AG08395 (cell line): ENCODE measurements at places on chromosomes 2 and 18.

- DNase-seq, result no peak
Observed at GRCh38 chr2:129717560-129718130, 261.8 kb upstream of the RAB6C start.

GRCh38 chr2:16262526-16263178 lies 322.3 kb downstream of the MYCN start:
- DNase-seq, result no peak

DNA sequence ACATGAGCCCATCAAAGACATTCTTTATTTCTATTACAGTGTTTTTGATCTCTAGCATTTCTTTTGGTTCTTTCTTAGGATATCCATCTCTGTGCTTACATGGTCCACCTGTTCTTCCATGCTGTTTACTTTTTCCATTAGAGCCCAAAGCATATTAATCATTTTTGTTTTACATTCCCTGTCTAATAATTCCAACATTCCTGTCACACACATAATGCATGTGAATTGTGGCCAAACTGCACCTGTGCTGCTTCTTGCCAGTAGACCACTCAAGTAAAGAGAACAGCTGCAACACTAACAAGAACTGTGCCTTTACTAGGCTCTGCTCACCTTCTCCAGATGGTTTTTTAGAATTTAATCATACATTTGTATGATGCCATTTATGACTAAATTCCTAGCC lies 103.0 kb downstream of the PTH2R start:
- DNase-seq, result no peak

DNA sequence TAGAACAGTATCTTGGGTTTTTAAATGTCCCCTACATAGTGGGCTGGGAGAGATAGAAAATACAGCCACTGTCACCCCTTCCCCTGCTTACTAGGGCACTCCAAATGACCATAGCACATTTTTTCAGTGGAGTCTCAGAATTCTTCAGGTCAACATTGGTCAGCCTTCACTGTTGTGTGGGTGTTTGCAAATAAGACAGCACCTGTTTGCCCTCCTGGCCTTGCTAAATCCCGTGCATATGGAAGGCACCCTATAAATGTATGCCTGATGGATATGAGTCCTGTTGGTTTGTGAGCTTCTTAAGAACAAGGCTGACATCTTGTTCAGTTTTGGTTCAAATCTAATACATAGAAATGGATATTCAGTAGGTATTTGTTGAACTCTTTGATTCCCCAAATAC lies 12.5 kb downstream of the ITGA6 start:
- DNase-seq, result no peak

DNA sequence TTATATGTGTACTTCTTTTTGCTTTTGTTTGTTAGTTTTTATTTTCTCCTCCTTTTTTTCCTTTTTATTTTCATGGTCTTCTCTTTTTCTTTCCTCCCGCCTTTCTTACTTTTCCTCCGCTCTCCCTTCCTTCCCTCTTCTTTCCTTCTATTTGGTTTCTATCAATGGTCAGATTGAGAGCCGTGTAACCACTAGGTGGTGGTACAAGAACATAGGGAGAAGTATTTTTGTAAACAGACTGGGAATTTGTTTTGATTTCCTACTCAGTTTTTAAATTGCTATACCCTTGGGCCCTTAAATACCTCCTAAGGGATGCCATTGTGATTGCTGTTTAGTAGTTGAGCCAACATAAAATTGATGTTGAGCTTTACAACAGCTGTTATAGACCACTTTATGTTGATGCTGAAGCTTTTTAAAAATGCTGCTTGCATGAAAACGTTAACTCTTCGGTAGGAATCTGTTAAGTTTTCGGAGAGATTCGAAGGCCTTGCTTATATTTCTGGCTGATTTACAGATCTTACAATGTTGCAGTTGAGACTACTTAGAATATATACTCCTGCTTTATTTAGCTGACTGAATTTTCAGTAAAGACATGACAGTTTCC lies 124.2 kb downstream of the UBE2E3 start:
- DNase-seq, result peak; percentile 58

DNA sequence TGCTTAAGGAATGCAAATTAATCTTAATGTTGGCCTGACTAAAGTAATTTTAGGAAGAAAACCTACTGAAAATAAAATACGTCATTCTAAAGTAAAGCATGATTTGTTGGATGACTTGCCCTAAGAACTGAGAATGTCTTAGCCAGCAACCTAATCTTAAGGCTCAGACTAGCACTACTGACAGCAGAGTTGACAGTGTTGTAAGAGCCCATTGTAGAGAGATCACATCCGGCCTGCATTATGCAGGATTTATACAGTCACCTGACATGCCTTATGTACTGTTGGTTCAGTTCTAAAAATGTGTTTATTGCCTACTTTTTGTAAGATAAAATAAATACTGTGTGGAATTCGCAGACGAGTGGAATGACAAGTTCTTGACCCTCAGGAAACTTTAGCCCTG lies 82.3 kb downstream of the TMEM185B start:
- no peak for DNase-seq

DNA sequence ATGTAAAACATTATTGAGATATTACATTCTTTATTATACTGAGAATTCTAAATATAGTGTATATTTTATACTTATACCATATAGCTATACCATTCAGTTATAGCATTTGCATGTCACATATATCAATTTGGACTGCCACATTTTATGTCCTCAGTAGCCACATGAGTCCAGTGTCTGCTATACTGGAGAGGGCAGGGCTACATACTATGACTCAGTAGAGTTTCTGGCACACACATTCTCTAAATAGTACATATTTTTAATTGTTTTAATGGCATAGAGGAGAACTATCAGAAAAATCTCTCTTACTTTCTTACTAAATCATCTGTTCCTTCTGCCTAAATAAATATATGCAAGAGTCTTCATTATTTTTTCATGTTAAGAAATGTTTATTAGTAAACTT lies 55.4 kb upstream of the COL5A2 start:
- peak; percentile 31 for DNase-seq

GRCh38 chr18:60982329-60982695 lies 350.9 kb upstream of the CDH20 start:
- no peak for DNase-seq

GRCh38 chr2:47264143-47264542 lies 109.0 kb upstream of the STPG4 start:
- no peak for DNase-seq

DNA sequence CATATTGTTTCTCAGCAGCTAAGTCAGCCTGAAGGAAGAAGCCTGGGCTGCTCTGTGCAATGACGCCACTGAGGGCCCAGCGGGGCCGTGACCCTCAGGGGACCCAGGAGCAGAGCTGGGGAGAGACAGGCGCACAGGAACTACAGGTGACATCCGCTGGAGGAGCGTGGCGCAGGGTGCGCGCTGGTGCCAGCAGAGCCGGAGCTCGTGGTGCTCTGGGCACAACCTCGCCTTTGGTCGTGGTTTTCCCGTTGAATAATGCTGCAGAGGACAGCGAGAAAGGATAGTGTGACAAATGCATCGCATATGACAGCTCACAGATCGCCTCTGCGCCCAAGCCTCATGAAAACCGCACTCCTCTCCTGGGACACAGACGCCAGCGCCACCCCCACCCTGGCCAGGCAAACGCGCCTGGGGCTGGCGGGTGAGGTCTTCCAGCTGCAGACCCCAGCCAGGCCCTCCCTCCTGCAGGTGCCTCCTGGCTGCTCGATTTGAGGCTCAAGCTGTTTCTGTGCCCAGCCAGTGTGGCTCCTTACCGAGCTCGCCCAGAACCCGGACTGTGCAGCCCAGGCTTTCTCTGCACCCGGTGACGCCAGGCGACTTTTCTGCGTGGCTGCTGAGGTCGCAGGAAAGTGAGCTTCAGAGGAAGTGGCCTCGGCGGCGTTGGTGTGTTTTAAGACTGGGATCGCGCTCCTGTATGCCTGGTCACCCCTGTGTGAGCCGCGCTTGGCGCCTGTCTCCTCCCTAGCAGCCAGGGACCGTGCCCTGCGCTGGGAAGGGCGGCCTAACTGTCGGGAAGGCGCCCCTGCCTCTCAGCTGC lies 583.1 kb upstream of the HS6ST1 start:
- no peak for DNase-seq

DNA sequence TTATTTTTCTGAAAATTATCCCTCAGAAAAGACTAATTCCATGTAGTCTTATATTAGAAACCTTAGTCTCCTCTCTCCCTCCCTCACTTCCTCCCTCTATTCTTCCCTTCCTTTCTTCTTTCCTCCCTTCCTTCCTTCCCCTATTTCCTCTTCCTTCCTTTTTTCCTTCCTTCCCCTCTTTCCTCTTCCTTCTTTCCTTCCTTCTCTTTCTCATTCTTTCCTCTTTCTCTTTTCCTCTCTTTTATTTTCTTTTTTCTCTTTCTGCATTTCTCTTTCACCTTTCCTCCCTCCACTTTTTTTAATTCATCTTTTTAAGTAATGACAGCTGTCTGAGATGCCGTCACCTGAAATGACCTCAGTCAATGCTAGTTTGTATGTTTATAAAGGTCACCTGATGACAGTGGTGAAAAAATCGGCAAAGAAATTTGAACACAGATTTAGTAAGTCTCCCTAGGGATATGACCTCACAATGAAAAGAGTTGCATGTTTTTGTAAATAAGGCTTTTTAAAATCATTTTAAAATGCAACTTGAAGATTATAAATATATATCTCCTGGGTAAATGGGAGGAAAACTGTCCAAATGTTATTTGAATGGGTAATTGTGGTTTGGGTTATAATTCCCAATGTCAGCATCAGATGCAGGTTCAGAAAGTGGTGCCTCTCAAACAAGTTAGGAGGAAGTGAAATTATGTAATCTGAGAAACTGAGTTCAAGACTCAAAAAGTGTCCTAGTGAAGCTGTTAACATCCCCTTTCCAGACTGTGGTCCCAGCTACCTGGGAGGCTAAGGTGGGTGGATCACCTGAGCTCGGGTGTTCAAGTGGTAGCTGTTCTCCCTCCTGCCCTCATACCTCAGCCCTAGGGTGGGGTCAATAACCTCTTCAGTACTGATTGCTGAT lies 90.3 kb upstream of the ST3GAL5 start:
- DNase-seq, result no peak

DNA sequence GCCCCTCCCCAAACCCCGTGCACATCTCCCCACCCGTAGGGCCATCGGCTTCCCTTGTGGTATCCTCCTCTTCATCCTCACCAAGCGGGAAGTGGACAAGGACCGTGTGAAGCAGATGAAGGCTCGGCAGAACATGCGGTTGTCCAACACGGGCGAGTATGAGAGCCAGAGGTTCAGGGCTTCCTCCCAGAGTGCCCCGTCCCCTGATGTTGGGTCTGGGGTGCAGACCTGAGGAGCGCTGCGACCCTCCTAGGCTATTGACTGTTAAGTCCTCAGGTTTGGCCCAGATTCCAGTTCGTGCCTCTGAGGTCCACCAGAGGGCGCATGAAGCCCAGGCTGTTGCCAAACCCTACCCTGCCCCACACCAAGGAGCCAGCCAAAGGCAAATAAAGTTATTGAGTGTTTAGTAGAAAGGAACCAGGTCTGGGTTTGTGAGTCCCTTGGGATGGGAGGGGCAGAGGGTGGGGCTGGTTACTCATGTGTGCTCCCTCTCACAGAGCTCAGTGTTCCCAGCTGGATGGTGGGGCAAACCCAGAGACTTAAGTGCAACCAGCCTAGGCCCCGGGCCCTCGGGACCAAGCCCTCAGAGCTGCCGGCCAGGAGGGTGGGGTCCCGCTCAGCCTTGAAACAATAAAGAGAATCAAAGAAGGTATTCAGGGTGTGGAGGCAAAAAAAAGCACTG lies 2.4 kb downstream of the PNKD start:
- peak; percentile 91 for DNase-seq
